Heart right ventricle (tissue), 16 donors: ENCODE measurements at places on chromosomes 1 and 21. TPM values are rescaled to one million over a fixed set of nuclear protein-coding genes. Genes with fewer than 3 reads are reported as not detected.

DNA sequence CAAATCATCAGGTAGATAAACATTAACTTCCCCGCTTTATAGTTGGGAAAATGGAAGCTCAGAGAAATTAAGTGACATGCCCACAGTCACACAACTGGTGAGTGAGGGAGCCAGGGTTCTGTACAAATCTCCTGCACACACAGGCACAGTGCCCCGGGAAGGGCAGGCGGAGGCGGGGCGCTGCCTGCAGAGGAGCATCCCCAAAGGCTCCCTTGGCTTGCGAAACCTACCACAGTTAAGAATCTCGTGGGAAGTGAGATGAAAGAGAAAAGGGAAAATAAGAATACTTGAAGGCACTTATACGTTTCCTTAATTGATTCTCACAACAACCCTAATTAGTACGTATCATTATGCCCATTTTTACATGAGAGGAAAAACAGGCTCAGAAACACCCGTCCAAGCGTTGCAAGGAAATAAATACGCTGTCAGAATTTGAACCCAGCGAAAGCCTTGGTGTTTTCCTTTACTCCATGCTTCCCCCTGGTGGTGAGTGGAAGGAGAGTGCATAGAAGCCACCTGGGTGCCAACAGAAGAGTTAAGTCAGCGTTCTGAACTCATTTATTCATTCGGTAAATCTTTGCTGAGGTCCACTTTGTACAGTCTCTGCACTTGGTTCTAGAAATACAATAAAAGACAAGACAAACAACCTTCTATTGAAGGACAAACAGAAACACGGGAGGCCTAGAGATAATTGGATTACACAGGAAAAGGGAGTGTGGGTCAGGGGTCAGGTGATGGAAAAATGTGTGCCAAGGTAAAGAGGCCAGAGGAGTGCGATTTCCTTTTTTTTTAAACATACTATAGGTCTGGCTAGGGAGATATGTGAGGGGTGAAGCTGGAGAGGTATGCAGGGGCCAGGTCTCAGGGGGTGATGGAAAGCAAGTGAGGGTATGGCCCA is 28.4 kb downstream of the ACP6 start:
- H3K4me3 ChIP-seq = no peak overlapping the region
- no peak overlapping the region for H3K27ac ChIP-seq
- H3K36me3 ChIP-seq = no peaks in the 10 kb centered on the region
- H3K4me1 ChIP-seq = peaks cover 2% of the 10 kb centered on the region

- H3K27me3 ChIP-seq = no peaks in the 10 kb centered on the region
- H3K4me1 ChIP-seq = peaks cover 24% of the 10 kb centered on the region
- DNase-seq = no peak
- H3K27ac ChIP-seq = no peak overlapping the region
- H3K4me3 ChIP-seq = no peak overlapping the region
Measured at GRCh38 chr1:1264868-1265272, 8.8 kb downstream of the UBE2J2 start.

GRCh38 chr1:111769517-111770146 is 13.9 kb downstream of the DDX20 start:
- H3K4me3 ChIP-seq = no peak overlapping the region
- no peaks in the 10 kb centered on the region for H3K27me3 ChIP-seq
- H3K4me1 ChIP-seq = no peaks in the 10 kb centered on the region
- no peaks in the 10 kb centered on the region for H3K36me3 ChIP-seq
- DNase-seq = no peak
- no peak overlapping the region for H3K27ac ChIP-seq

DNA sequence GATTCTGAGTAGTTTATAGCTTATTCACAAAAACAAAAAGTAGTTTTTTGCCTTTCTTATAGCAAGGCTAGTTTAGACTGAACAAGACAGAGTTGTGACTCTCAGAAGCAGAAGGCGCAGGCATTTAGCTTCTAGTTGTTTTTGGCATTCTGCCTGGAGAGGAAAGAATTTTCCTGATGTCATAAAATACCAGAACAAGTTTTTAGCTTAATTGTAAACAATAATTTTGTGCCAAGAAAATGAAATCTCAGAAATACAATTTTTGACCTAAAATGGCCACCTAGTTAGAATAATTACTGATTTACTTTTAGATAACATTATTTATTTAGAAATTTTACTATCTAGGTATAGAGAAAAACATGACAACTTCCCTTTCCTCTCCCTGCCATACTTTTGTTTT is 1.0 kb downstream of the DNAJB4 start:
- H3K36me3 ChIP-seq = no peaks in the 10 kb centered on the region
- H3K4me1 ChIP-seq = no peaks in the 10 kb centered on the region
- H3K4me3 ChIP-seq = peak overlapping the region; percentile 74
- no peak for DNase-seq

The VHLL gene
- not detected for total RNA-seq

The GALE gene
- 14.1 TPM for total RNA-seq

The CLIC6 gene
- total RNA-seq = 4.7 TPM
